Midbrain (tissue), 1 donor: ENCODE measurements at places on chromosomes 13 and 19.

DNA sequence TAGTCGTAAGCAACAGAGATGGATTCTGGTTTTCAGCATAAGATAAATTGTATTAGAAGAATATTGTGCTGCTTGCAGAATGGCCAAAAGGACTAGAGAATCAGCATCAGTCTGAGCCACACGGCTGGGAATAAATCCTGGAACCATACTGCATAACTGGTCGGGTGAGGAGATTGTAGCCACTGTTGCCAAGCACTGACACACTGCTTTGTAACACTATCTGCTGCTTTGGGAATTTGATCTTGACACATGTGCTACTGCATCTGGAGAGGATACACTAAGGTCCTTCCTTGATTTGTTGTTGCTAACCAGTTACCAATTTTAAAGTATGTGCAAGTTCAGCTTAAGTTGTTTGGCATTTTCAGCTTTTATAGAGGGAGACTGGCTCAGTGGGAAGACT, 1.9 kb downstream of the HNRNPA1L2 start:
- no peak for DNase-seq

DNA sequence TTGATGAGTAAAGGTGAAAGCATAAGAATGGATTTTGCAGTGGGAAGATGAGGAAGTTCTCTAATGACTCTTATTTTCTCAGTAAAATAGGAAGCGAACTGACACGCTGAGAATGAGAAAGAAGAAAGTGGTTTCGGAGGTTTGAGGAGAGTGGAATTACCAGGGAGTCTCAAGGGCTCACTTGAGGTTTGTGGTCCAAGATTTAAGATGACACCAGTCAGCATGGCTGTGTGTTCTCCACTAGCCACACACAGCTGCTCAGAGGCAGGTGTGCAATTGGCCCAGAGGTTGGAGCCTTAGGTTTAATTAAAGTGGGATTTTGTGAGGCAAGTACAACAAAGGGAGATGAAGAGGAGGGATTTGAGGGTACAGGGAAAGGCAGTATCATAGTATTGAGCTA, 99.6 kb upstream of the NBEA start:
- no peak for DNase-seq

DNA sequence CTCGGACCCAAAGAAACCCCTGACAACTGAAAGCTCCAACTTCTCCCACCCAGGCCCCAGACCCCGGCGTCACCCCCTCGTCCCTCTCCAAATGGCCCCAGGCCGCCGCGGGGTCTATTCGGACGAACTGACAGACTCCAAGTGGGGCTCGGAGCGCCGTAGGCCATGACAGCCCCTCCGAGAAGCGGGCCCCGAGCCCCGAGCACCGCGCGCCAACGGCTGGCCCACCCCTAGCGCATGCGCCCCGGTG, 360 bp downstream of the DDX39A start:
- no peak for DNase-seq

- no peak for DNase-seq
Observed at GRCh38 chr13:101612735-101613134, 160.3 kb downstream of the ITGBL1 start.

DNA sequence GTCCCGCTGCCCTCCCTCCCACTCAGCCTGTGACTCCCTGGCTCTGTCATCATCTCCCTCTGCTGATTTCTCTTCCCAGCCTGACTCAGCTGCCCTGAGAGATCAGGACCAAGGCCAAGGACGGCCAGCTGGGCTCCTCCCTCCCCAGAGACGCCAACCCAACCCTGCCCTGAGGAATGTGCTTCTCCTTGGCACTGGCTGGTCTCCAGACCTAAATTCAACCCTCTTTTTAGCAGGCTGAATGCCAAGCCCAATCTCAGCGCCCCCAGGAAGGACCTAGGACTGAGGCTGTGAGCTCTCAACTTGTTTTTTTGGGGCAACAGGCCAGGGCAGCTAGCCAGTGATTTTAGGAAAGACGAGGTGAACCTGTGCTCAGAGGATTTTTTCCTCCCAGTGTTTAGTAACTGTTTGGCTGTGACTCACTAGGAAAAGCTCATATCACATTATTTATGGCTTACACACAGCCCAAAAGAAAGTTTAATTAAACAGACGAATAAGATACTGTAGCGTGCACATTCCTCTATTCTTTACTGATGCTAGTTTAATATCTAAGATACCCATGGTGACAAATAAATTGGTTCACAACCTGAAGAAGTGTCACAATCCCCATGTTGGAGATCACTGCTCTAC, 7.4 kb upstream of the IGFL1 start:
- DNase-seq, result no peak

DNA sequence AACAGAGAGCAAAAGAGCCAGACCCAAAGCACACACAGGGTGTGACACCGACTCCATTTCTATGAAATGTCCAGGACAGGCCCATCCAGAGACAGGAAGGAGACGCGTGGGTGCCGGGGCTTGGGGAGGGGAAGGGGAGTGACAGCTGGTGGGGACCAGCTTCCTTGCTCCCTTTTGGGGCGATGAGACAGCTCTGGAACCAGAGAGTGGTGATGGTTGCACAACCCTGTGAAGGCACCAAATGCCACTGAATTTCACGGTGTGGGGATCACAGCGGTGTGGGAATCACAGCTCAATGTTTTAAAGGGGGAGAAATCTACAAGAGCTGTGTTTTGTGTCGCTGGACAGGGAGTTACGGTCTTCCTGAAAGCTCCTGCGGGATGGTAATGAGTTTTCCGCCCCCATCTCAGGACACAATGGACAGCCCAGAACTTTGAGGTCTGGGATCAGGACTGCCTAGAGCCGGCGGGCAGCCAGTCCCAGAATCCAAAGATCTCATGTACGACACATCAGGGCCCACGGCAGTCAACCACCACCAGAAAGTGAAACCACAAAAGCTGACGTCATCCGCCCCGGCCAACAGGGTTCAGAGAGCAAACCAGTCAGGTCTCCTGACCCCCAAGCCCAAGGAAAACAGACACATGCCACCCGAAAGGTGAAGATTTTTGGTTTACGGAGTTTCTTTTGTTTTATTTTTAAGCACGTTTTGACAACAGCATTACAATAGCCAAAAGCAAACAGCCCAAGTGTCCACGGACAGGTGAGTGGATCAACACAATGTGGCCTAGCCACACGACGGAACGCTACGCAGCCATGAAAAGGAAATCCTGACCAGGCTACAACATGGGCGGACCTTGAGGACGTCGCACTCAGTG, 7.3 kb downstream of the SGTA start:
- DNase-seq, result no peak

GRCh38 chr19:19214892-19215291, 3.1 kb downstream of the NCAN start:
- no peak for DNase-seq

DNA sequence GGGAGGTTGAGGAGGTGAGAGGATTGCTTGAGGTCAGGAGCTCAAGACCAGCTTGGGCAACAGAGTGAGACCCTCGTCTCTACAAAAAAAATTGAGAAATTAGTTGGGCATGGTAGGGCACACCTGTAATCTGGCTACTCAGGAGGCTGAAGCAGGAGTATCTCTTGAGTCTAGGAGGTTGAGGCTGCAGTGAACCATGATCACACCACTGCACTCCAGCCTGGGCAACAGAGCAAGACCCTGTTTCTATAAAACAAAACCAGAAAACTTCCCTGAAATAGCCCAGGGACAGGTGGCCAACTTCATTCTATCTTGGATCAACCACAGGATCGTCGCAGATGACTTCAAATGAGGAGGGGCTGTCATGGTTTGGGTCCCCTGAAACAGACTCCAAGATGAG, 28.7 kb downstream of the COLGALT1 start:
- DNase-seq, result no peak

DNA sequence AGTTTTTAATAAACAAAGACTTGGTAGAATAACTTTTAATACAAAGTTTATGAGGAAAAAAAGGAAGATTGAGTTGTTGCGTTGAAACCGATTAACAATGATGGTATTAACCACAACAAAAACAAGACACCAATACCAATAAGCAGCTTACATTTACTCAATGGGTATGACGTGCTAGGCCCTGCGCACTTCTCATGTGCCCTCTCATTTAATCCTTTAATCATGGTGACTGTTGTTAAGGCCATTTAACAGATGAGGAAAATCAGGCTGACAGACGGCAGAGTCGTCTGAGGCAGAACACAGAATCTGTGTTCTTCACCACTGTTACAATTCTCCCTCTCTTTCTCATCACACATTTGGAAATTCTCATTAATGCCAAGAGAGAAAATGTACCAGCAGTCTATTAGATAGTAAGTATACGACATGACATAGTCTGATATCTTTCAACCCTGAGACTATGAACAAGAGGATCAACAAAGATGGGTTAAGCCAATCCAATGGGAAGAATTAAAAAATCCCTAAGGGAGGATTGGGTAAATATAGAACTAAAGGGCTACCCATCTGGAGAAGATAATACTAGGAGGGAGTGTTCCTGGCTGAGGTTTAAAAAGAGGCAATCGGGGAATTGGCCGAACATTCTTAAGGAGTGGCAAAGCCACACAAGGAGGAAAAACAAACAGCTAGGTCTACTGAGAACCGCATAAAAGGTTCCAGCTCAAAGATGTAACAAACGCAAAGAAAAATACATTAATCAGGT, 54.0 kb downstream of the DOCK9 start:
- no peak for DNase-seq

- DNase-seq, result no peak
Observed at GRCh38 chr19:39160523-39160861, 34.9 kb downstream of the PAK4 start.

- DNase-seq, result no peak
Observed at GRCh38 chr13:88648598-88649373, 977.6 kb downstream of the SLITRK5 start.

DNA sequence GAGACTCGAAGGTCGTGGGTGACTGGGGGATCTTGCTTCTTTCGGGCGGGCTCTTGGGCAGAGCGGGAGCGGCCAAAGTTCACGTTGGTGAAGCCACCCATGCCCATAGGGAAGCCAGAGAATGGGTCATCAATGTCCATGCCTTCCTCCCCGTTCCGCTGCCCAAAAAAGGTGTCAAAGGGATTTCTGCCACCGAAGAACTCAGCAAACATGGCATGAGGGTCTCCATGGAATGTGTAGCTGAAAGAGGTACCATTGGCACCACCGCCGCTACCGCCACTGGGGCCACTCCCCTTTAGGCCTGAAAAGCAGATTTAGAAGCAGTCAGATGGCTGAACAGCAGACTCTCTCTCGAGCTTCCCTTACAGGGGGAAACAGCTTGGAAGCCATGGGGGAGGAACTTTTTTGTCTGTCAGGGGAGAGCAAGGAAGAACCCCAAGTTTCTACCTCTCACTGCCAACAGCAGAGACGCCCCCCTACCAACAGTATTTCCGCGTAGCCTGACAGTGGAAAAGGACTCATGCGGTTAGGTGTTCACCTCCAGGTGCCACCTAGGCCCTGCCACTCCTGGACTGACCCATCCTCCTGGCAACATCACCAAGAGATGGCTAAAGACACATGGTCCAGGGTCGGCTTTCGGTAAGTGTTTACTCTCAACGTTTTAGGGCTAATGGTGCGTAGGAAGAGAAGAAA, 1.3 kb downstream of the DNAJB1 start:
- peak; percentile 50 for DNase-seq

DNA sequence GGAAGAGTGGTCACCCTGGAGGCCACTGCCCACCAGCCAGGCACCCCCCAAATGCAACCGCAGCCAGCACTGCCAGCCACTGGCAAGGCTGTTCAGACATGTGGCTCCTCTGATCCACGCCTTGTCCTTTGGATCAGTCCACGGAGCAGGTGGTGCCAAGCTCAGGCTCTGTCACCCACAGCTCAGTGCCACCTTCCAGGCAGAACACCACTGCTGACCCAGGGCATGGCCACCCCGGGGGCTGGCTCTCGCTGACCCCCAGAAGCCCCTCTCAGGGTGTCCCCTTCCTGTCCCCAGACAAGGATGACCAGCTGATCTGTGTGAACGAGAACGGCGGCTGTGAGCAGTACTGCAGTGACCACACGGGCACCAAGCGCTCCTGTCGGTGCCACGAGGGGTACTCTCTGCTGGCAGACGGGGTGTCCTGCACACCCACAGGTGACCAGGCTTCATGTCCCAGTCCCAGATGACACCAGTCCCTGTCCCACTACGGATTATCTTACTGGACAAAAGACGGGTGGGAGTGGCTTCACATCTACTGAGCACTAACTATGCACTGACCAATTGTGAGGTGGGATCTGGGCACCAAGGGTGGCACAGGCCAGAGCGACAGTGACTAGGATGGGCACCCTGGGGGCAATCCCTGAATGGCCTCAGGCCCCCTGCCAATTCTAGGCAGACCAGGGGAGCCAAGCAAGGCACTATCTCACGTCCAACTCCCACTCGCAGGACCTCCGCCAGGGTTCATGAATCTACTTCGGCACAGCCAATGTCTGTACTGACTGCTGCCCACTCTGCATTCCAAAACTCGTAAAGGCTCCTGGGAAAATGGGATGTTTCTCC, 7.0 kb upstream of the F10 start:
- no peak for DNase-seq

DNA sequence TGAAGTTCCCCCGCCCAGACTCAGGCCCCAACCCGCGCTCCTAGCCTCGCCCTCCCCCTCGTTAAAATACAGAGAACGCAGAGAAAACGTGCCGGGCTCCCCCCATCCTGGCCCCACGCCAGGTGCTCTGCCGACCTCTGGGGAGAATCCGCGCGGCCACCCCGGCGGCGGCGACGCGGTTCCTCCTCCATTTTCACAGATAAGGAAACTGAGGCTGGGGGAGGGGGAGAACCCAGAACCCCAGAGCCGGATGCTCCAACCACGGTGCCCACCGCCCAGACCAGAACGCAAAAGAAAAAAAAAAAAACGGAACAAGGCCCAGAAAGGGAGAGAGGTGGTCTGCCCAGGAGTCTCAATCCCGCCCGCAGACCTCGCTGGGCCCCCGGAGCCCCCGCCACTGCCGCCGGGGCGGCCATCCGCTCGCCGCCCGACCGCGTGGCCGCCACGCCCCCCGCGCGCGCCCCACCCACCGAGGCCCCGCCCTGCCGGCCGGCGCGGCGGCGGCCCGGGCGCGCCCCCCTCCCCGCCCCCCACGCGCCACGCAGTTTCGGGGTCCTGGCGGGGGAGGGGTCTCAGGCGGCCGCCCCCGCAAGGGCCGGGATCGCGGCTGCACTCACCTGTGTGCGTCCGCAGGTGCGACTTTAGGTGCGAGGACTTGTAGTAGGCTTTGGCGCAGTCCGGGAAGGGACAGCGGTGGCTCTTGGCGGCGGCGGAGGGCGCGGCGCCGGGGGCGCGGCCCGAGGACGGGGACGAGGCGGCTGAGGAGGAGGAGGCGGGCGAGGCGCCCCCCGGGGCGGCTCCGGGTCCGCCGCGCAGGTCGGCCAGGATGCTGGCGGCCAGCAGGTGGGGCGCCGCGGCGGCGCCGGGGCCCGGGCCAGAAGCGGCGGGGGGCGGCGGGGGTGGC, 703 bp downstream of the KLF16 start:
- DNase-seq, result no peak

DNA sequence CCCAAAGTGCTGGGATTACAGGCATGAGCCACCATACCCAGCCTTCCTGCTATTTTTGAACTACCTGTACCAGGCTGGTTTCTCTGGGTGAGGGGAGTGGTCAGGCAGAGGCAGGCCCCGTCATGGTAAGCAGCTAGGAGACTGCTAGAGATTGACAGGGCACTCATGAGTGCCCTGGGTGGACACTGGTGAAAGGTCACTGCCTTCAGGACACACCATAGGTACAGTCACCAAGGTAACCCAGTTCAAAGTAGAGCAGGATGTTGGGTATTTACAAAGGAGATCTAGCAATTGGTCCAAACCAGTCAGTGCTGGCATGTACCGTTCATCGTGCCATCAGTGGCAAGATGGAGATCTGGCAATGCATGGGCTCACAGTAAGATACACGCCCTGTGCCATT, 25.5 kb downstream of the DPRX start:
- DNase-seq, result no peak

GRCh38 chr13:62113179-62113578, 697.5 kb upstream of the PCDH20 start:
- DNase-seq, result no peak
